ENCODE measurements at places on chromosomes 16 and 17.

- no peak for DNase-seq
Measured at GRCh38 chr16:86566966-86567700, 504 bp downstream of the FOXC2 start.

GRCh38 chr17:70366386-70366785, 197.1 kb downstream of the KCNJ2 start:
- DNase-seq = no peak

- DNase-seq = no peak
Measured at GRCh38 chr17:81036197-81036941, 1.4 kb downstream of the BAIAP2 start.

DNA sequence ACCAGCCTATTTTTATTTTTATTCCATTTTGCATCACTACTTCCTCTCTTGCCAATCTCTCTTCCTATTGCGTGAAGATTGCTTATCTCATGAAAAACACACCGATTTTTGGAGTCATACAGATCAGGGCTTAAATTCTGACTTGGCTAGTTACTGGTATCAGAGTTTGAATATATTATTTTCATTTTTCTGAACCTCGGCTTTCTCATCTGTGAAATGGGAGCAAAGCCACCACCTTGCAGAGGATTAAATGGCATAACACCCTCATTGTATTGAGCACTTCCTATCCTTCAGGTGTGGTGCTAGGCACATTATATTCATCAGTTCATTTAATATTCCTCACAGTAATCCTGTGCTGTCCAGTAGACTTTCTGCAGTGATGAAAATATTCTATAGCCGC, 208.8 kb downstream of the HAPSTR1 start:
- no peak for DNase-seq

DNA sequence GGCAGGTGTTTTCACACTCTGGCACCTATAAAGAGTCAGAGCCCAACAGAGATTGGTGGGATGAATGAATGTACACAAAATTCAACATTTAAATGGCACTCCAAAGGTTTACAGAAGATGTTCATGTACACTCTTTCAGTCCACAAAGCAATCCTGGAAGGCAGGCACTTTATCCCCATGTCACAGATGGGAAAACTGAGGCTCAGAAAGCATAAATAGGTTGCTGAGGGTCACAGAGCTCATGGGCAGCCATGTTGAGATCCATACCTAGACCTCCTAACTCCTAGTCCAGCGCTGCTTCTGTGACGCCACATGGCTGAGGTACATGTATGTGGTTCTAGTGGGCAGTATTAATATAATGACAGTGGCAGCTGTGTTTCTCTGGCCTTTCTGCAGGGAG, 157.7 kb upstream of the LHX1 start:
- DNase-seq = no peak

DNA sequence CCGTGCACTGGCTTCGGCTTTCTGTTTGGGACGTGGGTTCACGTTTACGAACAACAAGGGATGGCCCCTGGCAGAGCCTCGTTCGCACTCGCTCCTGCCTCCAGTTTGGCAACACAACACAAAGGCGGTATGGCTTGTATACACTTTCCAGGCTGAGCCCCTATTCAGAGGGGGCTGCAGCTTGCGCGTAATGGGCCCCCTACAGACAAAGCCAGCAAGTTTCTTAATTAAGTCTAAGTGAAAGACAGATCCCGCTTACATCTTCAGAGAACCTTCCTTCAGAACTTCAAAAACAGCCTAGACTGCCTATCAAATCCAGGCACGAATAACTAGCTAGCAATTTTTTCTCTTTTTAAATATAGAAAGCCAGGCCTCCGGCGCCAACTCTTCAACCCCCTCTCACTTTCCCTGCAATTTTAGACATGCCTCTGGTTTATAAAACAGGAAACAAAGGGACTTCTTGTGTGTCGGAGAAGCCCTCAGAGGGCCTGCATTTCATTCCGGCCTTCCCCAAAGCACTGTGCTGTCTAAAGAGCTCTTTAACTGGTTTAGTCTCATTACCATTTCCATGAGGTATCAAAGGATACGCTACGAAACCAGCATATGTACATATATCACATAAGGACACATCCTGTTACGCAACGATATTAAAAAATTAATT, 244.9 kb downstream of the STX8 start:
- DNase-seq = no peak

DNA sequence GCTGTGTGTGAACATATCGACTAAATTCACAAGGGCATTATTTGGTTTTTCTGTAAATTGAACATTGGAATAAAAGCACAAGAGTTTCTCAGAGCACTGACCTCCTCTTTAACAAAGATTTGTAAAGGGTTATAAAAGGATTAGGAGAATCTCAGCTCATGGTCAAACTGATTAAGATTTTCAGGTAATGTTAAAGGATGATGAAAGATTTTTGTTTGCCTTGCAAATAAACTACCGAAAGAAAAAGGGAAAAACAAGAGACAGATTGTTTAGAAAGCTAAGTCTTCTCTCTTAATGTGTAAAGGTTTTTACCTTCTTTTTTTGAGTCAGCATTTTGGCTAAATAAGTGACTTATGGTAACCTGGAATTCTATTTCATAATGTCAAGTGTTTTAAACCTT, 47.6 kb upstream of the MED9 start:
- DNase-seq = no peak

- no peak for DNase-seq
Measured at GRCh38 chr16:13041646-13042290, 140.4 kb downstream of the SHISA9 start.

DNA sequence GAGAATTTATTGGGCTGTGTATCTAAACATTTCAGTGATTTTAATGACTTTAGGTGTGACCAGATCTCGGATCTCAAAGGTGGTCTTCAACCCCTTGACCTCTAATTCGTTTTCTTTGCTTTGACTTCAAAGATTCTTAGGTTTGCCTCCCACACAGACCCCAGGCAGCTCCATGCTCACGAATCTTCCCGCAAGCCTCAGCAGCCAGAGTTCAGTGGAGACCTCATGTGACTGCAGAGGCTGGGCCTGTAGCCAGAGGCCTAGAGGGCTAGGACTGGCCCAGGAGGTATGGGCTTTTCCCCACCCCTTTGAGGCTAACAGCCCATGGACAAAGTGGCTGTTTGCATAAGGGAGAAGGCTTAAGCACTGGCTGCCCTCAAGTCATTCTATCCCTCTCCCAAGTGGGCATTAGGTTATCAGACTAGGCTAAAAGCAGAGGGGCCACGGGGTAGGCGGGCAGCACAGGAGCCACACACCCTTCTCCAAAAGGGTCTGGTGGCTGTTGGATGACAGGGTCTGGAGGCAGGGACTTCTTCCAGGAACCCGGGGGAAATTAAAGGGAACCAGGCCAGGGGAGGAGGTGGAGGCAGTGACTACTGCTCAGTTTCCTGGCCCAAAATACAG, 3.0 kb downstream of the HIRIP3 start:
- no peak for DNase-seq

- no peak for DNase-seq
Measured at GRCh38 chr17:75155191-75155601, 884 bp upstream of the JPT1 start.

DNA sequence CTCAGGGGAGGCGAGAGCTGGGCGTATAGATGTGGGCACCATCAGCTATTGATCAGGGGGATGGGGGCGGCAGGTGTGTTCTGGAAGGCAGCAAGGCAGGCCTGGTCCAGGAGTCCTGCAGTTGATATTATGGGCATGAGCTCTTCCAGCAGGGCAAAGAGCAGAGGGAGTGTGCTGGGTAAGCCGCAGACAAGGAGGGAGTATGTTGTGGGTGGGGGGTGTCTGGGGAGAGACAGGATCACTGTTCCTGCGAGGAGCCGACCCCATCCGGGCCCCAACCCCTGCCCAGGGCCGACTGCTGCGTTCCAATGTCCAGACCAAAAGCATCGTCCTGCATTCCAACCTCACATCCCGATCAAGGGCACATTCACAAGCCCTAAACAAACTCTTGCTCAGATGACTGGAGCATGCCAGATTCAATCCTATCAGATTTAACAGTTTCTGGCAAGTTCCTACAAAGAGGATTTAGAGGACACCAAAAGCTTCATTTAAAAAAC, 9.2 kb downstream of the MXRA7 start:
- no peak for DNase-seq

GRCh38 chr17:79842656-79843473, 3.6 kb upstream of the CBX4 start:
- no peak for DNase-seq

DNA sequence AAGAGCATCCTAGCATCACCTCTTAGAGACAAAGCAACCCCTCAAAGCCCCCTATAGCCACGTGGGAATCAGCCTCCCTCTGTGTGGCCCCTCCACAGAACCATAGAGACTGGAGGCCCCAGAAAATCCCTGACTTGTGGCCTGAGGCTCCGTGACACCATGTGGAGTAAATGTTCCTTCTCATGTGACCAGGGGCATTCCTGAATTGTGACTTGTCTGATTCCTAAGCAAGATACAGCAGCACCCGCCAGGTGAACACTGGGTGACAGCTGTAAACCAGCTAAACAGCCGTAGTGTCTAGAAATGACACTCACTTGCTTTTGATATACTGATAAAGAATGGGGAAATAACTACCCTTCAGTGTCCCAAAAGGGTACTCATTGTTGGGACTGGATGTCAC, 79.0 kb downstream of the DYNLRB2 start:
- DNase-seq = no peak

GRCh38 chr17:50363217-50364060, 9.5 kb downstream of the MRPL27 start:
- DNase-seq = no peak

GRCh38 chr16:86166414-86166813, 267.5 kb downstream of the IRF8 start:
- no peak for DNase-seq

DNA sequence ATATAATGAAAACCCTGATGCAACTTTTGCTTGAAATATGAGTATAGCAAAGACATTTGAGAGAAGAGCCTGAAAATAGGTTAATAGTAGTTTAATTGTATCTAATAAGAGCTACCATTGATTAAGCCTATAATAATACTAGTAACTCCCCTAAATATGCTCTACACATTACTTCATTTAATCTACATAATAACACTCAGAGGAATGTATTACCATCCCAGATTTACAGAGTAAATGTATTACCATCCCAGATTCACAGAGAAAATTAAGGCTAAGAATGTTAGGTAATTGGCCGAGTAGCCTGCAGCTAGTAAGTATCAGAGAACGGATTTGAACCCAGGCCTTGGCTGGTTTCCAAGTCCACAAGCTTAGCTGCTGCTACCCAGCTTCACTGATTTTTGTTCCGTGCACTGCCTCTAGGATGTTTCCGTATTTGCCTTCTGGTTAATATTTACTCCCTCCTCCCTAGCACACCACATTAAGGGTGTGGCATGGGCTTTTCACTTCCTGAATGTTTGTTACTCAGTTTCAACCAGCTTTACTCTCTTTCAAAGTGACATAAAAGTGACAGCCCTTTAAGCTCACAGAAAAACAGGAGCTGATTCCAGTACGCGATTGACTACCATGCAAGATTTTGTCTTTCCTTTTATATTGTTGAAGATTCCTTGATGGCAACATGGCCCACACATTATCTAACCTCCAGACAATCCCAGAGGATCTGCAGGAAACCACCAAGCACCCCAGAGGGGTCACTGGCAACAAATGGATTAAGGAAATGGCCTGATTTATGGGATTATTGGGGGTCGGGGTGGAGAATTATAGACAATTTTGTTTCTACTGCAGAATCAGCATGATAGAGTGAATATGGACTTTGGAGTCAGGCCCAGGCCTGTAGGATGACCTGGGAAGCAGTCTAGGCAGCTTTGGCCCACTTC, 26.7 kb upstream of the TOX3 start:
- DNase-seq = no peak

GRCh38 chr16:70570967-70571570, 47.5 kb downstream of the SF3B3 start:
- no peak for DNase-seq

DNA sequence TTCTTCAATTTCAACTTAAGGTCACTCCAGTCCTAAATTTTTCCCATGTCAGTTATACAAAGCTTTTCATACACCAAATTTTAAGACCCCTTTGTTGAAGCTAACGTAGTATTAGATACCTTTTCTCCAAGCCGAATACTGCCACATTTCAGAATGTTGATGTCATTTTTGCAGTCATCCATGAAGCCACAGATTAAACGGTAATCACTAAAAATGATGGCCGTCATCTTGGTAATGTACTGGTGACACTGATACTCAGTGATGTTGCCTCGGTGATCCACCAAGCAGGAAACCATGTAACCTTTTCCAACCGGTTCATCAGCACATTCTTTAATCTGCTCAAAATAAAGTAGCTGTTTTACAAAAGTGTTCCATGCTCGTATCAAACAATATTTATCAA, 82.1 kb upstream of the CLEC18B start:
- no peak for DNase-seq

- no peak for DNase-seq
Measured at GRCh38 chr17:77378318-77379064, 237.7 kb downstream of the SEC14L1 start.

DNA sequence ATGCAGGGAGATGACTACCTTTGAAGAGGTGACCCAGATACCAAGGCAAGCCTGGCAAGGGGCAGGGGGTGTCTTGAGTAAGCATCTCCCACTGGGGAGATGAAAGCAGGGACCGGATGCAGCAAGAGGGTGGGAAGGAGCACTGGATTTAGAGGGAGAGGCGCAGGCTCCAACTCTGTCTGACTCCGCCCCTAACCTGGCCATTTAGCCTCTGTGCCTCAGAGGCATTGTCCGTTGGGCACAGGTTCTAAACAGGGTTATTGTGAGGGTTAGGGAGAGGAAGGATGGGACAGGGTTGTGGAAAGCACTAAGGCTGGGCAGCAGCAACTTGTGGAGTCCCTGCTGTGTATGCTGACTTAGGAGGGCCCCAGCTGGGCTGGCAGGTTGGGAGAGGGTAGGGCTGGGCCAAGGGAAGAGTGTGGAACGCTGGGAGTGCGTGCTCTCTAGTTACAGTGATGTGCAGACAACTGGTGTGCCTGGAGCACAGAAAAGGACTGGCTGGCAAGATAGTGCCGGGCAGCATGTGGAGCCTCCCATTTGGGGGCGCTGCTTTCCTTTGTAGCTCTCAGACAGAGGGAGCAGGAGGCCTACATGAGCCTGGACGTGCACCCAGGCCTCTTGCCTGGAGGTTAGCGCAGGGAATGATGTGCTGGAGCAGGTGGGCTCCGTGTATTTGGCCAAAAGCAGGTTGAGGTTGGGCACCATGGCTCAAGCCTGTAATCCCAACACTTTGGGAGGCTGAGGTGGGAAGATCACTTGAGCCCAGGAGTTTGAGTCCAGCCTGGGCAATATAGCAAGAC, 26.2 kb downstream of the TBX2 start:
- no peak for DNase-seq

DNA sequence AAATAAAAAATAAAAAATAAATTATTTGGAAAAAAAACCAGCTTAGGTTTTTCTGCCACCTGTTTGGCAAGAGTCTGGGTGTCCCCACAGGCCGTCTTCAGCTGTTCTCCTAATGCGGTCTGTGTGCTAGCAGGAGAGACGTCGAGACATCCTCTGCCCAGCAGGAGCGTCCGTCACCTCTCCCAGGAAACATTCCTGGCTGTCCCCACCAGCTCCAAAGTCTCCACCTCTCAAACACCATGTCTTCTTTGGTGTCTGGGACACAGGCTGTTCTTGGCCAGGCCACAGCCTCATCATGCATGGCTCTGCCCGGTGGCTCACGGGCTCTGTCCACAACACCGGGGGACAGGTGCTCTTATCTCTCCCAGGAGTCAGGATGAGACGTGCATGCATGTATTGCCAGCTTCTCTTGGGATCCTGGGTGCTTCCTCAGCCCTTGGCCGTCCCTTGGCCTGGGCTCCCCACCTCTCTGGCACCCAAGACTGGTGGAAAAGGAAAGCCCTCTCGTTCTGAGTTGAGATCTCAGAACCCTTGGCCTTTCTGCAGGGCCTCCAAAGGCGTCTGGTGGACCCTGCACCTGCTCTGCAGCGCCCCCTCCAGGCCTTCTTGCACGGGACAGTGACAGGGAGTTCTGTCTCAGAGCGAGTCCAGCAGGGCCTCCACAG, 84.9 kb upstream of the CBX4 start:
- DNase-seq = peak; percentile 86

Data from hematopoietic multipotent progenitor cell treated with erythropoietin and hydrocortisone succinate and interleukin-3 and kit ligand, for 15 days (in vitro differentiated cells).